Mammary epithelial cell (primary cell): ENCODE measurements at places on chromosomes 16 and 17.

GRCh38 chr17:82931699-82932517 is 92.1 kb upstream of the ZNF750 start:
- DNase-seq: peak; percentile 81

DNA sequence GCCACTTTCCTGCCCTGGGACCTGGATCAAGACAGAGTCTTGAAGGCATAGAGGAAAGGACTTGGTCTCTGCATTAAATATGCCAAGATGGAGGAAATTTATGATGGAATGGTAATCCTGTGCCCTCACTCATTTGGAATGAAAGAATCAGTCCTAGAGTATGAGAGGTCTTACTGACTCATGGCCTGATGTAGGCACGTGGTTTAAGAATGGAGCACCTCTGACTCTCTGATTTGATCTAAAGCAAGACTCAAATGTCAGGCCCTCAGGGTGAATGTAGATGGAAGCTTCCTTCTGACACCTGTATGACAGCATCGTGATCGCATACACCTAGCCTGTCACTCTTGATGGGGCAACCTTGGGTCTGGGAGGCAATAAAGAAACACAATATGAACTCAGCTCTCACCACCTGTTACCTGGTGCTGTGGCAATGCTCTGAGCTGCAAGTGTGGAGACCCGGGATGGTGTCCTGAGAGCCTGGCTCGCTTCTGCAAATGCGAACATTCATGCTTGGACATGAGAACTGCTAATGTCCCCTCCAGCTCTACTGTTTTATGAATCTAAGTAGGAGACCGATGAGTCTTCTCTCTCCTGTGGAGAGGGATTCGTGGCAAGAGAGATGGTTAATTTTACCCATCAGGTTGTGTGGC is 229.9 kb downstream of the ABCC12 start:
- peak; percentile 77 for DNase-seq

DNA sequence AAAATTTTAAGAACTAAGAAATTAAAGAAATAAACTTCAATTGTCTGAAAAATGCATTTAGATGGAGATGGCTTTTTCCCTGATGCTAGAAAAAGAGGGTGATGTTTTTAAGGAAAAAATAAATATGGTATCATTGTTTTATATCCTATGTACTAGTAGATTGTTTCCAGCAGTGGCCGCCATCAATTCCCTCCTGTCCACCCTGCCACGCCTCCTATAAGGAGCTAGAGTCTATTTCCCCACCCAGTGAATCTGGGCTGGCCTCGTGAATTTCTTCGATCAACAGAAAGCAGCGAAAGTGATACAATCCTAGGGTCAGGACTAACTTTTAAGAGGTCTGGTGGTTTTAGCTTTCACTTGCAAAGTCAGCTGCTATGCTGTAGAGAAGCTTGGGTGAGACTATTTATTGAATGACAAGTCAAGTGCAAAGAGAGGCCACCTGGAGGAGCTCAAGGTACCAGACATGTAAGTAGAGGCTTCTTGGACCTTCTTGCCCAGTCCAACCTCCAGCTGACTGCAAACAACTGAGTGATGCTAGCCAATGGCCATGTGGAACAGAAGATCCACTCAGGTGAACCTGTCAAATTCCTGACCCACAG is 80.9 kb upstream of the MTMR4 start:
- DNase-seq: no peak

DNA sequence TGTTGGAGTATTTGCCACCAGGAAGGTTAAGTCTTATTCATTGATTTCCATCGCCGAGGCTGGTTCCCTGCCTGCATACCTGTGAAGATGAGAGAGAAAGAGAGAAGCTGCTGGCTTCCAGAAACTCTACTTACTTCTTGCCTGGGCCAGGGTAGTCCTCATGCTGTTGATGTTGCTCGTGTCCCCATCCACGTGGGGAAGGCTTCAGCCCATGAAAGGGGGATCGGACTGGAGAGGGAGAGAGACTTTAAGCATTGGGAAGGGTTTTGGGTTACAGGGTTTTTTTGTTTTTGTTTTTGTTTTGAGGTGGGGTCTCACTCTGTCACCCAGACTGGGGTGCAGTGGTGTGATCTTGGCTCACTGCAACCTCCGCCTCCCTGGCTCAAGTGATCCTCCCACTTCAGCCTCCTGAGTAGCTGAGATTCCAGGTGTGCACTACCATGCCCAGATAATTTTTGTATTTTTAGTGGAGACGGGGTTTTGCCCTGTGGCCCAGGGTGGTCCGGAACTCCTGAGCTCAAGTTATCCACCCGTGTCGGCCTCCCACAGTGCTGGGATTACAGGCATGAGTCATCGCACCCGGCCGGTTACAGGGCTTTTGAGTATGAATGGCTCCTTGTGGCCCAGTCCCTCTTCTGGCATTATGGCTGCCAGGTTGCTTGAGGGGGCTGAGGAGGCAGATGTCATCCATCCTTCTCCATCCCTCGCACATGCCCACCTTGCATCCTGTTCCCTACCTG is 26.6 kb downstream of the ITGB3 start:
- DNase-seq: peak; percentile 32

- DNase-seq: no peak
Measured at GRCh38 chr16:67259705-67260104, 10.9 kb downstream of the SLC9A5 start.

DNA sequence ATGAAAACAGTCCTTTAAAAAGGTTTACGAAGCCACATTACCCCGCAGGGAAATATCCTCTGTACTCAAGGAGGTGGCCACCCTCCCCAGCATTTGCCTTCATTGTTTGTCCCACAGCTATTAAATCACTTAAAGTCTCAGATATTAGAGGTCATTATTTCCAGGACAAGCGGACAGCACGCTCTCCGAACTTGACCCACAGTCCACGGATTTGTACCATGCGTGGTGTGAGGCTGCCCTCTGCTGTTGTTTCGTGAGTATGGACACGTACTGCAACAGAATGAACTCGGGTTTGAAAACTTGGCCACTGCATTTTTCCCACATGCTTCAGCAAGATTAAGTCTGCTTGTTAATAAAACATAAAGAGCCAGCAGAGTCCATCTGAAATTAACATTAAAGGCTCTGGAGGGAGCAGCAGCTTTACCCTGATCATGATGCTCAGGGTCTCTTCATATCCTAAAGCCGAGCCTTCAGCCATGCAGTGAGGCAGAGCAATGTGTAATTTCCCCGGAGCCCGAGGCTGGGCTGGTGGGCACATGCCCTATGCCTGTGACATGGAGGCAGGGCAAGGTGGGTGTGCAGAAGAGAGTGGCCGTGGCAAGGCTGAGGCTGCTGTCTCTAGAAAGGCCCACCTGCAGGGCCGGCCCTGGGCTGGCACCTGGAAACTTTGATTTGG is 19.7 kb downstream of the MEAK7 start:
- no peak for DNase-seq

DNA sequence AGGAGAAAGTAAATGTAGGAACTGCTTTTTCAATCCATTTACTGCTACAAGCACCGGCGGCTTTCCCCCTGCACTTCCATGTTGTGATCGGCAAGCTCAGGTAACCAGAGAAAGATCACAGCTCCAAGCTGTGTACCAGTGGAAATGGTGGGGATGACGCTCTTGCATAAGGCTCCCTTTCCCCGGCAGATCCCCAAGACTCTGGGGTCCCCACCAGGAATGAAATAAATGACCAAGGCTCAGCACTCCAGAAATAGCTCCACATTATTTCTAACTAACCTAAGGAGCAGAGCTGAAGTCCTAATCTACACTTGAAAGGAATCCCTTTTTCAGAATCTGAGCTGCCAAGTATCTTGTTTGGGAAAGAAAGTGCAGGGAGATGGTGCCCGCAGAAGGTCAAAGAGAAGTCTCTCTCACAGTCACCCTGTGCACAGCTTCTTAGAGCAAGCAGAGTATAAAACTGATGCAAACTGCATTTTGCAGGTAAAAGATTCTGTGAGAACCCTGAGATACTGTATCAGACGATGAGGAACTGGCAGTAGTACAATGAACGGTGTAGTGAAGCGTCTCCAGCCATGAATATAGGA is 11.1 kb downstream of the GRB2 start:
- no peak for DNase-seq

GRCh38 chr16:66842765-66843164 is 1.4 kb upstream of the CA7 start:
- DNase-seq: peak; percentile 47

DNA sequence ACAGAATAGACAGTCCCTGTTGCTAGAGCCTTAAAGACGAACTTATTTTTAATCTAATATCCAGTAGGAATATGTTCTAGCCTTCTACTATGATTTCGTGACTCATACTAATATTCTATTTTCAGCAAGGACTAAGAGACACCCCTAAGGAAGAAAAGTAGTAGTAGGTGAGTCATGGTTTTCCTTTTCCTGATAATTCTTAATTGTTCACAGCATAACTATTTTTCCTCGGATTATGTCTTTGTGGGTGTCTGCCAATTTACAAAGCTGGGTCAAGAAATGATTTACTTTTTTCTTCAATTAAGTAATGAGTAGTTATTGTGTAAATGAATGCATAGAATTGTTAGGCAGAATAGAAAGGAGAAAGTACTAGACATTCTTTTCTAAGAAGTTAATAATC is 292.2 kb downstream of the TOX3 start:
- DNase-seq: no peak

DNA sequence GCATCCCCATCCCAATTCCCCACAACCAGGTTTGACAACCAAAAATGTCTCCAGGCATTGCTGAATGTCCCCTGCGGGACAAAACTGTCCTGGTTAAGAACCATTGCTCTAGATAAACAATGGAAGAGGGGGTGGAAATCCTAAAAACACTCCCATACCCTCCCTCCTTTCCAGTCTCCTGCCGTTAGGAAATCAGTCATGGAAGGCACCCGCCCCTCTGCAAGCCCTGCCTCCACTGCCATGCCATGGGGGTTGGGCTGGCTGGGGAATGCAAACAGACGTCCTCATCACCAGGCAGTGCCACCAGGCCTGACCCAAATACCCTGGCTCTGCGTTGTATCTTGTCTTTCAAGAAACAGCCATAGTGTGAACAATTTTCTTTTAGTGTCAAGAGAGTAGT is 57.5 kb downstream of the CYTH1 start:
- DNase-seq: no peak

GRCh38 chr17:76368545-76368944 is 14.8 kb upstream of the PRPSAP1 start:
- DNase-seq: no peak

GRCh38 chr17:54754560-54754959 is 146.1 kb upstream of the TOM1L1 start:
- no peak for DNase-seq

GRCh38 chr16:19968891-19969683 is 84.4 kb upstream of the GPRC5B start:
- DNase-seq: no peak

DNA sequence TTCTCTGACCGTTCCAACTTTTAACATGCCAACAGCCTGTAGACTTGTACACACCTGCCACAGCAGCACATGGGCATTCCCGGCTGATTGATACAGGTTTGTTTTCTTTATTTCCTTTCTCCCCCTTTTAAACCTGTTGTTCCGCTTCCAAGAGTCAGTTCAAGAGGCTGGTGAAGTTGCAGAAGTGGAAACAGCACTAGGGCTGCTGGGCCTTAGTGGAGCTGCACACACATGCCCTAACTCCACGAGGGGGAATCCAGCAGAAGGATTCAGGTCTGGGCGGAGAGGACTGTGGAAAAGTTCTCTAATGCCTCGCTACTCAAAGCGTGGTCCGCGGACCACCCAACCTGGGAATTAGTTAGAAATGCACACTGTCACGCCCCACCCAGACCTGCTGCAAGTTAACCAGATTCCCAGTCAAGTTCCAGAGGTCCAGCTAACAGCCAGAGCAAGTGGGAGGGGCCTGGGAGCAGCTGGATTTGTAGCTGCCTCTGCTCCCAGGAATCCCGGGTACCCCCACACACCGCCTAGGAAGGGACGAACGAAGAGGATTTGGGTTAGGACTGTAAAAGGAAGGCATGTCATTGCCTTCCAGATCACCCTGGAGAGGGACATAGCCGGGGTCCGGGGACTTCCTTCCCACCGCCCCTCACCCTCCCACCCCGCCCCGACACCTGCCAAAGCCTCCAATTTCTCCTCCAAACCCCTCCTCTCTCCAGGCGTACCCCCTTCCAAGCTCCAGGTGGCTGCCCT is 542 bp downstream of the SLC39A11 start:
- peak; percentile 61 for DNase-seq

DNA sequence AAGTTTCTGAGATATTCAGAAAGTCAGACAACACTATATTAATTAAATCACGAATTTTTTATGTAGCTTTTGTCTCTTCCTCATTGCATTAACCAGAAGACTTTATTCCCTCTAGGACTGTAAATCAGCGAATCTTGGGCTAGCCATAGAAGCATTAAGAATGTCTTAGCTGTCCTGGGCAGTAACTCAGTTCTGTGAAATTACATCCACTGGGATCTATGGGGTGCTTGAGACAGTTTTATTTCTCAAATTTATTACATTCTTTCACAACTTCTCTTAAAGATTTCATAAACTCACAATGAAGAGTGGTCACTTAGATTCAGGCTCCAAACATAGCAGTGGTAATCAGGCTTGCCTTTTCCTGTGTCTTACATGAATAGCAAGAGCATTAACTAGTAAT is 1153.4 kb downstream of the CDH8 start:
- no peak for DNase-seq

DNA sequence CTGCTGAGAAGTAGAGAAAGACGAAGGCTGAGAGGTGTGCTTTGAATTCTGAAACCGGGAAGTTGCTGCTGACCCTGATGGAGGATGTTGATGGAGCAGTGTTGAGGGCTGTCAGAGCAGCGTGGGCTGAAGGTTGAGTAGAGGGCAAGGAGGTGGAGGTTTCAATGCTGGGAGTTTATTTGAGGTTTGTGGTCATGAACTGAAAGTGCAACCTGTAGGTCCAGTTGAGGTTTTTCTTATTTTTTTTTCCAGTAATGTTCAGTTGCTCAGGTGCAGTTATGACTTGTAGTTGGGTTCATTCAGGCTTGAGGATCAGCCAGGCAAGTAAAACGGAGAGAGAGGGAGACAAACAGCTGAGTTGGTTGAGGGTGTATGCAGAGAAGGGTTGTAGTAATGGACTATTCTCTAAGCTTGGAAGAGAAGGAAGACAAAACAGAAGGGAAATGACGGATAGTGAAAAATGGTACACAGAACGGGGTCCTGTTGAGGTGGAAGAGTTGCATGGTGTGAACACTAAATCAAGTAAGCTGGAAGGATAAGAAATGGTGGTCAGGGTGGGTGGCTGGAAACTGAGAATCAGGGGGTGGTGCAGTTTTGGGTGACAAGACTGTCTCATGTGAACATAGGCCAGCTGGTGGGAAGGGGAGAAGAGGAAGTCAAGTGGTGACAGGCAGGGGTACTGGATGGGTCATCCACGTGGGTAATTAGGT is 8.7 kb upstream of the UBE2G1 start:
- no peak for DNase-seq

GRCh38 chr16:89401641-89402445 is 88.5 kb downstream of the ANKRD11 start:
- no peak for DNase-seq

DNA sequence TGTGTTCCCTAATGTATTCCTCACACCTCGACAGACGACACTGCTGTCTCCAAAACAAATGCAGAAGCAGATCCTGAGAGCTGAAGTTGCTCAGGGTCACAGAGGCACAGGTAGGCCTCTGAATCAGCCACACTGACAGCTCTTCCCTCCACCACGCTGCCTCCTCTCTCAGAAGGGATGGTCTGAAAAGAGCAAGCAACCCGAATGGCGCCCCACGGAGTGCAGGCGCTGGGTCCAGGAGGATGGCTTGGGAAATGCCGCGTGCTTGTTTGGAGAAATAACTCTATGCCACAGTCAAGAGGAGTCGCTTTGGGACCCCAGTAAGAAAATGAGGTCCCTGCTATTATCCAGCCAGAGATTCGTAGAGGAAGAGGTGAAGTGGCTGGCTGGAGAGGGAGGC is 15.9 kb downstream of the CYB561 start:
- no peak for DNase-seq
